Right renal cortex interstitium (tissue), 3 donors: ENCODE measurements at places on chromosomes 4 and X. TPM values are rescaled to one million over a fixed set of nuclear protein-coding genes. Genes with fewer than 3 reads are reported as not detected.

DNA sequence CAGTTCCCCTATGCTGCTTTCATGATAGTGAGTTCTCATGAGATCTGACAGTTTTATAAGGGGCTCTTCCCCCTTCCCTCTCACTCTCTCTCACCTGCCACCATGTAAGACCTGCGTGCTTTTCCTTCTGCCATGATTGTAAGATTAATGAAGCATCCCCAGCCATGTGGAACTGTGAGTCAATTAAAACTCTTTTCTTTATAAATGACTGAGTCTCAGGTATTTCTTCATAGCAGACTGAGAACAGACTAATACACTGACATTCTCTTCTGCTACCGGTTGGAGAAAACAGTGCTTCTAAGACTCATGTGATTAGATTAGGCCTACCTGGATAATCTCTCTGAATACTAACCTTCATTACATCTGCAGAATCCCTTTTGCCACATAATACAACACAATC lies 45.4 kb upstream of the TRPC5OS start:
- no peak for DNase-seq

GRCh38 chr4:161546902-161547301 lies 616.9 kb downstream of the FSTL5 start:
- no peak for DNase-seq

DNA sequence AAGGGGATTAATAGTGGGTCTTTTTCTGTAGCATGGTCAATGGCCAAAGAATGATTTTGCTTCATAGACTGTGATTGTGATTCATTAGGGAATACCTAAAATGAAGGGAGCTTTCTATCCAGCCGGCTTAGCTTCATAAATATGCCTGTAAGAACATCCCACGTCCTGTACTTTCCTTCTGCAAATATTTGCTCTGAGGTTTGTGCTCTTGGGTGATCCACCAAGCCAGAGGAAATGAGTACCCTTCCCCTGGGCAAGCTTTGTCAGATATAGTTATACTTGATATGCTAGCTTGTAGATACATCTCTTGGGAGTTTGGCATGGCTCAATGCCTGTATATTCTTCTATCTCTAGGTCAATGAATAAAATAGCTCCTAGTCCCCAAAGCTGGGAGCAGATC lies 28.2 kb upstream of the SPARCL1 start:
- no peak for DNase-seq

DNA sequence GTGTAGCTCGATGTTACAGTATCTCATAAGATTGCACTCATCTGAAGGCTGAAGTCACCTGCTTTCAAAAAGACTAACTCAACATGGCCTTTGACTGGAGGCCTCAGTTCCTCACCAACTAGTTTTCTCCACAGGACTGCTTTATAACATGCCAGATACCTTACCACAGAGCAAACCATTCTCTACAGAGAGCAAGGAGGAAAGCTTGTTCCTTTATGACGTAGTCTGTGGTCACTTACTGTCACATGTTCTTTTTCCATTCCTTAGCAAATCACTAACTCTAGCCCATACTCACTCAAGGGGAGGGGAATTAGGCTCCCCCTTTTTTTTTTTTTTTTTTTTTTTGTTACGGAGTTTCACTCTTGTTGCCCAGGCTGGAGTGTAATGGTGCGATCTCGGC lies 3.2 kb downstream of the THAP9 start:
- no peak for DNase-seq

DNA sequence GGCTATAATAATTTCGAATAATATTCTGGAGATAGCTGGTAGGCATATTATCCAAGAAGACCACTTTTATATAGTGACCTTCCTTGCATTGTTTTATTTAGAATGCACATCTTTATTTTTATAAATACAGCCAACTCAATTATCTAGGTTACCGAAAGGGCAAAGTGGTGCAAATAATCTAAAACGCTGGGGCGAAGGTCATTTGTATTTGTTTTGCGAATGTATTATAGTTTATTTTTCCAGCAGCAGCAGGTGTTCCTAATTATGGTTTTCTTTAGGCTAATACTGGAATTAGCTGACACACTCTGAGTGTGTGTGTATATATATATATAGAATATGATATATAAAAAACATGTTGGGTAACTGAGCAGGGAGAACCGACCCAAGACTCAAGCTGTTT lies 48.1 kb upstream of the RAP2C start:
- no peak for DNase-seq

GRCh38 chrX:80388206-80388605 lies 32.0 kb upstream of the TENT5D start:
- no peak for DNase-seq

GRCh38 chr4:88698519-88698918 lies 890 bp upstream of the NAP1L5 start:
- no peak for DNase-seq

- DNase-seq, result no peak
Measured at GRCh38 chrX:41259516-41259915, 74.4 kb upstream of the DDX3X start.

- no peak for DNase-seq
Measured at GRCh38 chrX:111387470-111388070, 24.4 kb downstream of the DCX start.

- DNase-seq, result no peak
Measured at GRCh38 chr4:46931981-46932380, 22.9 kb upstream of the COX7B2 start.

DNA sequence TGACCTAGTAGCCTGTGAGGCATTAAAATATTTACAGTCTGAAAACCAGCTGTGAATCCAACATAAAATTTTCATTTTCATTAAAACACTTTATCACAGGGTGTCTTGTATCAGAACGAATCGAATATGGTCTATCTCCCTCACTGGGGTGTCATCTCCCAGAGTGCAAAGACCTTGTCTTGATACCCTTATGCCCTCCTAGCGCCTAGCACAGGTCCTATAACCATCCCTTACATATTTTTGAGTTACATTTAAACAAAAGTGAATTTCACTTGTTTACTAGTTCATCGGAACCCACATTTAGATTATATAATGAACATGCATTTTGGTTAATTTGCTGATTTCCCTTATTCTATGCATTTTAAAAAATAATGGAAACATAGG lies 14.0 kb downstream of the DIPK2B start:
- DNase-seq, result no peak

- DNase-seq, result no peak
Measured at GRCh38 chrX:104335756-104336155, 81.0 kb upstream of the ESX1 start.

- no peak for DNase-seq
Measured at GRCh38 chr4:41963105-41963504, 18.5 kb upstream of the DCAF4L1 start.

DNA sequence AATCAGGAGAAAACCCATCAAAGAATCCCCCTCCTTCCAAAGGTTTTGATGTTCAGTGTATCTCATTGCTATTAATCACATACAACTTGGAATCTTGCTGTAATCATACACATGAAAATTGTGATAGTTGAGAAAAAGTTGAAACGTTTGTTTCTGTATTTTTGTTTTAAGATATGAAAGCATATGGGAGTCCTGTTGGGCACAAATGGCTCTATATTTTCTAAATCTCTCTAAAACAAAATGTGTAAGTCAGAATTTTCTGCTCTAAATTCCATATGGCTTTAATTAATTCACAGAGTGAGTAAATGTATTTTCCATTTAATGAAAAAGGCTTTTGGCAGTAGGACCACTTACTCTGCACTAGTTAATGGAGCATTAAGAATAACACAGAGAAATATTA lies 140.2 kb downstream of the MOSPD2 start:
- DNase-seq, result no peak

DNA sequence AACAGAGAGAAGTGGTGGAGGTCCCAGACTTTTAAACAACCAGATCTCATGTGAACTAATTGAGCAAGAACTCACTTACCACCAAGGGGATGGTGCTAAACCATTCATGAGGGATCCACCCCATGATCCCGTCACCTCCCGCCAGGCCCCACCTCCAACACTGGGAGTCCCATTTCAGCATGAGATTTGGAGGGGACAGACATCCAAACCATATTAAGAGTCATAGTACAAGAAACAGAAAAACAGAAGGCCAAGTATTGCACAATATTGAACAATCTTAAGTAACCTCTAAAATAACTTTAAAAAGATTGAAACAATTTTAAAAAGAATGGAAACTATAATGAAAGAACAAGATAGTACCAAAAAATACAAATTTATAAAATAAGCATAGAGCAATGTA lies 110.0 kb downstream of the CBR4 start:
- DNase-seq, result no peak

DNA sequence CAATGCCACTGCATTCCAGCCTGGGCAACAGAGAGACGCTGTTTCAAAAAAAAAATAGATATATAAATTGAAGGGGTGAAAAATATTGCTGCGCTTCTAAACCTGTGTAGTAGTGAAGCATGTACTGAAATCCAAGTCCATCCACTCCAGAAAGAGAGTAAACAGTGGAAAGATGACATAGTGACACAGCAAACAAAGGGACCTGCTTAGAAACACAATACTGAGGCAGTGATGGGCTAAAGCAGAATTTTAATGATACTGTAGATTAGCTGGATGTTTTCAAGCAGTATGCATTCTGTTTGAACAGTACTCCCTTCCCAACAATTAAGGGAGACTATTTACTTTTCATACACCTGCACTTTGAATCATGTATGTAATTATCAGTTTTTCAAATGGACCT lies 42.5 kb downstream of the TFDP3 start:
- no peak for DNase-seq

- no peak for DNase-seq
Measured at GRCh38 chr4:156766846-156767245, 204.8 kb downstream of the PDGFC start.

- DNase-seq, result no peak
Measured at GRCh38 chr4:118682928-118683327, 2.3 kb upstream of the METTL14 start.

- no peak for DNase-seq
Measured at GRCh38 chr4:13081830-13082229, 402.3 kb downstream of the RAB28 start.

GRCh38 chr4:2044542-2045517 lies 14.3 kb upstream of the NAT8L start:
- no peak for DNase-seq

DNA sequence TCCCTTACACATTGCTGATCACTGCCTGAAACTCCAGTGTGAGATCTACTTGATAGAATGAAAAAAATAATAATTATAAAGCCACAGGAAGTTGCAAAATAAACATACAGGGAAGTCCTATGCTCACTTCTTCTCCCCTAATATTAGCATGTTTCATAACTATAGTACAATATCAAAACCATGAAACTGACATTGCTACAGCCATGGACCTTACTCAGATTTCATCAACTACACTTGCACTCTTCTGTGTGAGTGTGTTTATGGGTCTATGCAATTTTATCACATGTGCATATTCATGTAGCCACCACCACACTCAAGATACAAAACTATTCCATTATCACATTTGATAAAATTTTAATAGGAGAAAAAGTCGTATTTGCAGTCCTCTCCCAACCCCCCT lies 57.3 kb downstream of the SPINK2 start:
- DNase-seq, result no peak

DNA sequence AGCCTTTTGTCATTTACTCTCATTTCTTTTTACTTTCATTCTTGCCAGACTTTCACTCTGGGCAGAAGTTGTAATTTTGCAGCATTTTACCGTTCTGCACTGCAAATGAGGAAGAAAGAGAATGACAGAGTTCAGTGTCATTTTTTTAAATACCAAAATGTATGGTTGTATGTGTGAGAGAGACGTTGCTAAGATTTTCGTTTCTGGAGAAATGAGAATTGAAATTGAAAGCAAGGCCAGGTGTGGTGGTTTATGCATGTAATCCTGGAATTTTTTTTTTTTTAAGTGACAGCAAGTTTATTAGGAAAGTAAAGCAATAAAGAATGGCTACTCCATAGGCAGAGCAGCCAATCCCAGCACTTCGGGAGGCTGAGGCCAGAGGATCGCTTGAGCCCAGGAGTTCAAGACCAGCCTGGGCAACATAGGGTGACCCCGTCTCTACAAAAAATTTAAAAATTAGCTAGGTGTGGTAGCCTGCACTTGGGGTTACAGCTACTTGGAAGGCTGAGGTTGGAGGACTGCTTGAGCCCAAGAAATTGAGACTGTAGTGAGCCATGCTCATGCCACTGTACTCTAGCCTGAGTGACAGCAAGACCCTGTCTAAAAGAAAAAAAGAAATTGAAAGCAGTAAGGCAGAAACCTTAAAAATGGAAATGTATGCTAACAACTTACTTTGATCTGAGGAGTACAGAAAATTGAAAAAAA lies 12.9 kb downstream of the DCK start:
- DNase-seq, result no peak

DNA sequence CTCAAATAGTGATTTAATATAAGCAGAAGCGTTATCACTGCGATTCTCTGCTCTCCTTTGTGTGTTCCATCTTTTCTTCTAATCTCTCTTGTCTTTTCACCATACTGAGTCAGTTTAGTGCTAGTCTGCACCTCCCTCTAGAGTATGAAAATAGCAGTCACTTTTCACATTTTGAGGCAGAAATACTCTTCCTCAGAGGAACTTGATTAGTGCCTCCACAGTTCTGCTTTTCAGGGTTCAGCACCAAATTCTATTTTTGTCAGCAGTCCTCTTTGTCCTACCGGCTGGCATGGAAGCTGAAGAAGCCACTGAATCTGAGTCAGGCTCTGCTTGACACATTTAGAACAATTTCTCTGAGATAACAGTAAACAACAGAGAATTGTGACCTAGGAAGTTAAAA lies 49.7 kb upstream of the ANKRD17 start:
- DNase-seq, result no peak

DNA sequence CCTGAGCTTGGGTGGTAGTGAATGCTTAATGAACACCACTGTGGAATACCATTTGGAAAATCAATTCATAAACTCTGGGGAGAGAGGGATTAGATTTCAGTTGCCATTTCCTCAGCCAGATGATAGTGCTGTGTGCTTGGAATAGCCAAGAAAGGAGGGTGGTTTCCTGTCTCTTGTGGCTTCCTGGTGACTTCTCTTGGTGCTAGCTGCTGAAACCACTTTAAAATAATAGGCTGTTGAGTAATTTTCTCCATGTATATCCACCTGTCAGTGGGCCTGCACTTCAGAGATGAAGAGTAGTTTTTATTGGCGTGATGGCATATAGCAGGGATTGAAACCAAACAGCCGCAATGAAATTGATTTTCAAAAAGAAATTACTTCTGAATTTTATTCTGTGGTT lies 11.8 kb downstream of the EDA start:
- DNase-seq, result no peak

DNA sequence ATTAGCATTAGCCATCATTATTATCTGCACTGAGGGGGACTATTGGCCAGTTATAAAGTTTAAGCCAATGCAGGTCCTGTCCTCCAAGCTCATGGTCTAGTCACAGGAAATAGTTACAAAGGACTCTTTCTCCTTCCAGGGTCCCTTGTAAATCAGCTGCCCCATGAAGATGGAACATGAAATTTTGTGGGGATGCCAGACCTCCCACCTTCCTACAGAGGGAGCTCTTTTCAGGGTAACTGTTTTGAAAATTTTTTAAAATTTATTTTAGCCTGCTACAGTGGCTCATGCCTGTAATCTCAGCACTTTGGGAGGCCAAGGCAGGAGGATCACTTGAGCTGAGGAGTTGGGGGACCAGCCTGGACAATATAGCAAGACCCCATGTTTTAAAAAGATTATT lies 124.4 kb upstream of the SLC34A2 start:
- no peak for DNase-seq

The CA5B gene
- polyA plus RNA-seq, result 7.2 TPM

The TBX22 gene
- polyA plus RNA-seq, result 3.2 TPM

The ARHGEF38 gene
- polyA plus RNA-seq, result 3.7 TPM

The S100G gene
- not detected for polyA plus RNA-seq

The AMTN gene
- polyA plus RNA-seq, result not detected

The MAGEE2 gene
- 0.69 TPM for polyA plus RNA-seq

The GUCY1B1 gene
- 77.1 TPM for polyA plus RNA-seq

The STOX2 gene
- 8.8 TPM for polyA plus RNA-seq

The SPIN2A gene
- 3.3 TPM for polyA plus RNA-seq

The MAGEA1 gene
- not detected for polyA plus RNA-seq

The SPANXA1 gene
- not detected for polyA plus RNA-seq

The FHIP1A gene
- polyA plus RNA-seq, result 4.8 TPM

The PRRG3 gene
- 6.6 TPM for polyA plus RNA-seq

The TRIM61 gene
- 4.3 TPM for polyA plus RNA-seq
